ENCODE measurements at places on chromosomes 1 and 21.

DNA sequence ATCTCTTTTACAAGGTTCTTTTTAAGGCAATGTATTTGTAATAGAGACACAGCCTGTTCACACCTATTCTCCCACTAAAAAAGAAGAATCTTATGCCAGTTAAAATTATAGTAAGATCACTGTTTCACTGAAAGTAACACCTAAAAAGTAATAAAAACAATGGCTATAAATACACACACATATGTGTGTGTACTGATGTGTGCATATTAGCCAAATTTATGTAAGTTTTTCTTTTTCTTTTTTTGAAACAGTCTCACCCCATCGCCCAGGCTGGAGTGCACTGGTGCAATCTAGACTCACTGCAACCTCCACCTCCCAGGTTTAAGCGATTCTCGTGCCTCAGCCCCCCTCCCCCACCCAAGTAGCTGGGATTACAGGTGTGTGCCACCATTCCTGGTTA is 56.8 kb upstream of the SLC30A10 start:
- no peak for DNase-seq

DNA sequence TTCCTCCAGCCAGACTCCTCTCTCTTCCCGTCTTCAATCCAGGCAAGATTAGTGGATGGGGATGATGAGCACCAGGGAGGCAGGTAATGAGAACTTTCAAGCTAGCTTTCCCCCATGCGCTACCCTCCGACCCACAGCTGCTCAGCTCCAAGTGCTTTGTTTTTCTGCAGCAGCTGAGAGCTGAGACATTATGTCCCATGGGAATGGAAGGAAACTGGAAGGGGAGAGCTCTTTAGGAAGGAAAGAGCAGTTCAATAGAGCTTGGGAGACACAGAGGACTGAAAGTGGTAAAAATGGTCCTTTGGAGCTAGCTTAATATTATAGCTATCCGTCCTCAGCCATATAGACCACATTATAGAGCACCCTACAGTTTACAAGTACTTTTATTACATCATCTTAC is 39.8 kb downstream of the RAB3B start:
- no peak for DNase-seq

DNA sequence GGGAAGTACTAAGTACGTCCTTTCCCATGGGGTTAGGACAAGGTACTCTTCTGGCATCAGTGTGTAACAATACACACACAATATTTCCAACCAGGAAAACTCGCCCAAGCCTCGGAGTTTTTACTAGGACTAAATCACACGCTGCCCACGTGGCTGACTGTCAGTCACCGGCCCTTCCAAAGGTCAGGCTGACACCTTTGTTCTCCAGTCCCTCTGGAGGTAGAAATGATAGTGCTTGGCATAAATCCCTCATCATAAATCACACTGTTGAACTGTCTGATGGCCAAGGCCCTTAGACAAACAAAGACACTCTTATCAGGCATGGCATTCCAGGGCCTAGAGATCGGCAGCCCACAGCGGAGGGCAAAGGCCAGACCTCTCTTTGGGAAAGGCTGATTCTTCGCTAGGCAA is 16.9 kb upstream of the SLAMF9 start:
- DNase-seq = no peak

GRCh38 chr21:45838634-45839033 is 142.9 kb upstream of the COL6A1 start:
- no peak for DNase-seq

DNA sequence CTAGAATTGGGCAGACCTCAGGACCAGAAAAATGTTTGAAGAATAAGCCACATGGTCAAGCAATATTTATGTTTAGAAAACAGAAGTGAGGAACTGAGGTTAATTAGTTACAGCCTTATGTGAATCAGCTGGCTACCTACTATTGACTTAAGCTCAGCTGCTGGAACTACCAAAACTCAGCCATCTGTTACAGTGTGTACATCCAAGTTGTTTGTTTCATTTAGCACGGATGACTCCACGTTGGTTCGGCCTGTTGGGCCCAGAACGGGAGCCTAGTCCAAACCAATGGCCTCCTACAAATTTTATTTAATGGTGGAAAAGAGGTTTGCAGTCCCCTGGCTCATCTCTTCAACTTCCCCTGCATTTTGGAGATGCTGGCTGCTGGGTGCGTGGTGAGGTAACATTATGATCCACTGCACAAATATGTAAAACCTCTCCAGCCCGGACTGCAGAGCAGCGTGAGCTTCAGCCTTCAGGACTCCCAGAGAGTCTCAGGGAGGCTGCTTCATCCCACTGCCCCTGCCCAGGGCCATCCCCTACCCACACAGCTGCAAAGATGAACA is 143.4 kb downstream of the ZZZ3 start:
- no peak for DNase-seq
